ENCODE measurements at places on chromosomes 7 and 10. TPM values are rescaled to one million over a fixed set of nuclear protein-coding genes. Genes with fewer than 3 reads are reported as not detected.

BBIP1 gene
- total RNA-seq: 26.7 TPM

TUBAL3 gene
- total RNA-seq: 0.25 TPM

TAS2R41 gene
- not detected for total RNA-seq

CDHR1 gene
- 0.13 TPM for total RNA-seq

PDE6C gene
- total RNA-seq: not detected

TEX36 gene
- total RNA-seq: not detected

LDB3 gene
- total RNA-seq: not detected

WEE2 gene
- not detected for total RNA-seq

STK32C gene
- 8.6 TPM for total RNA-seq

CLCN1 gene
- total RNA-seq: not detected

TMEM229A gene
- total RNA-seq: not detected

ECD gene
- total RNA-seq: 17.3 TPM

FAM241B gene
- total RNA-seq: 0.88 TPM

EXOC4 gene
- total RNA-seq: 88.7 TPM

GATAD1 gene
- 20.1 TPM for total RNA-seq

CEP55 gene
- 28.9 TPM for total RNA-seq

NUTM2B gene
- 0.25 TPM for total RNA-seq

RNF32 gene
- total RNA-seq: 0.25 TPM

RSPH10B gene
- 0.57 TPM for total RNA-seq

ADAMTS14 gene
- total RNA-seq: under 0.01 TPM

TSPAN12 gene
- 18.8 TPM for total RNA-seq

DNA2 gene
- total RNA-seq: 8.3 TPM

HK1 gene
- total RNA-seq: 105 TPM

HACD1 gene
- 24.0 TPM for total RNA-seq

Measured in bladder microvascular endothelial cell (primary cell).